ENCODE measurements at places on chromosomes 2 and 18. TPM values are rescaled to one million over a fixed set of nuclear protein-coding genes. Genes with fewer than 3 reads are reported as not detected.

LIMS2 gene
- total RNA-seq = 298 TPM

DNA sequence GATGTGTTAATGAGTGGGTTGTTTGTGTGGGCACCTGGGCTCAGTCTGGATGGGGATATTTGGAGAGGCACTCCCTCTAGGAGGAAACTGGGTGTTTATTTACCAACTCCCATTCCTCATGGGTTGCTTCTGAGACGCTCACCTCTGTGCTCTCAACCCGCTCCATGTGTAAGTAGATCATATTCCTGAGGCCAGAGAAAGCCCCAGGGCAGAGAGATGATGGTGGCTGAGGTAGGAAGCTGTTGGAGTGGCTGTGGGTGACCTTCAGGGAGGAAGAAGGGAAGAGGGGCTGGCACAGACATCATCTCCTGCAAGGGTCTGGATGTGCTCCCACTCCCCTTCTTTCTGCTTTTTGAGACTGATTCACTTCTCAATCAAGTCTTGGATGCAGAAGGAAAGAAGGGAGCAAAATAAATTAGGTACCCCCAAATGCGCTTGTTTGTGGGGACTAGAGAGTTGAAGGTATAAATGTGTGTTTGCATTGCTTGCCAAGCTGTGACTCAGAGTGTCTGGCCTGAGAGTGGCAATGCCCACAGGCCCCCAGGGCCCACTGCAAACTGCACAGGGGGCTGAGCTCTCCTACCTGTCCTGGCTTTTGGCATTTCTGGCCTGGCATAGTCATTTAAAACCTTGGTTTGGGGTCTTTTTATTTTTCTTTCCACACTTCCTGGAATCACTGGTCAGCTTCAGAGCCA is 57.2 kb upstream of the TNP1 start:
- no peak overlapping the region for H3K27ac ChIP-seq
- H3K27me3 ChIP-seq = no peaks in the 10 kb centered on the region
- no peaks in the 10 kb centered on the region for H3K36me3 ChIP-seq
- no peaks in the 10 kb centered on the region for H3K4me1 ChIP-seq
- DNase-seq = no peak
- H3K4me3 ChIP-seq = no peak overlapping the region

TMEM237 gene
- total RNA-seq = 52.1 TPM

DNA sequence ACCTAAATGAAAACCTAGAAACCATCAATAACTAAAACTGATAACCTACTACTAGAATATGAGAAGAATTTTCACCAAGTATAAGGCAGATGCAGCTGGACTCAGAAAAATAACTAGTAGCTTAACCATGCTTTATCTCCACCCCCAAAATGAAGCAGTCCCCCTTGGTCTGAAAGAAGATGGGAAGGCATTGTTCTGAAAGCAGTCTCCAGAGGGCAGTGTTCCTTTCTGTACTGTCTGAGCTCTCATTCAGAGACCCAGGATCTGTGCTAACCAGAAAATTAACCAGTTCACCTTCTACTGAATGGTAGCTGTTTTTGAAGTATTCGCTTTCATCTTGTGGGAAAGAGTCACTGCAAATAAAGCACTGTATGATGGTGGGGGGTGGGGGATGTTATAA is 273.0 kb downstream of the PDE11A start:
- no peak overlapping the region for H3K4me3 ChIP-seq
- DNase-seq = no peak
- H3K27me3 ChIP-seq = no peaks in the 10 kb centered on the region
- no peak overlapping the region for H3K27ac ChIP-seq
- H3K36me3 ChIP-seq = no peaks in the 10 kb centered on the region

- no peaks in the 10 kb centered on the region for H3K4me1 ChIP-seq
- H3K27ac ChIP-seq = no peak overlapping the region
- no peaks in the 10 kb centered on the region for H3K27me3 ChIP-seq
- H3K4me3 ChIP-seq = no peak overlapping the region
These were observed 25.6 kb downstream of the ZNF407 start for GRCh38 chr18:74623047-74623816.

DNA sequence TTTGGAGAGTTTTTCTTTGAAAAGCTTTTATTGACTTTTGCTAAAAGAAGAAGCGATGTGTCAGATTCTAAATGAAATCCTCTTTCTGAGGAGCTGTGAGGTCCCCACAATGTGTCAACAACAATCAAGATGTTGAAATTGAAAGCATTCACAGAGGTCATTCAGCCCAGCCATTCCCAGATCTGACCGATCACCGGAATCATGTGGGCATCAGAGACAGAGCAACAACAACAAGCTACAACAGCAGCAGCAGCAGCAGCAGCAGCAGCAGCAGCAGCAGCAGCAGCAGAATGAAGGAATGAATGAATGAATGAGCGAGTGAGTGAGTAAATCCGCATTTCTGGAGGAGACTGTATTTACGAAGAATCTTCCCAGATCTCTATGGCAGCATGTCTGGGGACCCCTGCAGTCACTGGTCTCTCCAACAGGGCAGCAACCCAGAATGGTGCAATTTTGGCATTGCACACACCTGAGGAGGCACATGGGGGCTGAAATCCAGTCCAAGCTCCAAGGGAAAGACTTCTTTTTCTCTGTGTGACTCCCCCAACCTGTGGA is 299.0 kb downstream of the MYCN start:
- no peak overlapping the region for H3K27ac ChIP-seq
- DNase-seq = no peak
- H3K36me3 ChIP-seq = no peaks in the 10 kb centered on the region
- H3K4me1 ChIP-seq = no peaks in the 10 kb centered on the region
- H3K27me3 ChIP-seq = no peaks in the 10 kb centered on the region

- H3K4me1 ChIP-seq = no peaks in the 10 kb centered on the region
- no peaks in the 10 kb centered on the region for H3K36me3 ChIP-seq
- H3K27me3 ChIP-seq = no peaks in the 10 kb centered on the region
These were observed 25.8 kb downstream of the NYAP2 start for GRCh38 chr2:225425284-225425683.

EPB41L3 gene
- 111 TPM for total RNA-seq

GRCh38 chr2:29329899-29330298 is 214.7 kb downstream of the CLIP4 start:
- no peak overlapping the region for H3K4me3 ChIP-seq
- no peaks in the 10 kb centered on the region for H3K27me3 ChIP-seq
- no peak for DNase-seq
- H3K27ac ChIP-seq = no peak overlapping the region
